Activated T-cell treated with anti-CD3 and anti-CD28 coated beads, Interleukin-2, amount 50 U/mL, for 24 hours (primary cell): ENCODE measurements at places on chromosomes 13 and 19.

DNA sequence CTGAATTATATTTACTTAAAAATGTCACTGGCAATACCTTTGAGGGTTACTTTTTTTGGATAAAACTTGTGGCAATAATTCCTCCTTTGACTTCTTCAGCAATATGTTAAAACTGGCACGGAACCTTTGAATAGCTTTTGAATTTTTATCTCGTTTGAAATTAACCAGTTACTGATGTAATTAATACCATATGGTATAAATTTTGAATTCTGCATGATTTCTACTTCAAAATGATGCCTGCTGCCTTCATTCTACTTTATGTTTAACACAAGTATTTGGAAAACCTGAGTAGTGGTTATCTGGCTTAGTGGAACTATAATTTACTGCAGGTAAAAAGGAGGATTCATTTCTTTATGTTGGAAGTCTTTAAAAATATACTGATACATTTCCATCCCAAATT, 85.3 kb downstream of the LRCH1 start:
- DNase-seq: no peak

DNA sequence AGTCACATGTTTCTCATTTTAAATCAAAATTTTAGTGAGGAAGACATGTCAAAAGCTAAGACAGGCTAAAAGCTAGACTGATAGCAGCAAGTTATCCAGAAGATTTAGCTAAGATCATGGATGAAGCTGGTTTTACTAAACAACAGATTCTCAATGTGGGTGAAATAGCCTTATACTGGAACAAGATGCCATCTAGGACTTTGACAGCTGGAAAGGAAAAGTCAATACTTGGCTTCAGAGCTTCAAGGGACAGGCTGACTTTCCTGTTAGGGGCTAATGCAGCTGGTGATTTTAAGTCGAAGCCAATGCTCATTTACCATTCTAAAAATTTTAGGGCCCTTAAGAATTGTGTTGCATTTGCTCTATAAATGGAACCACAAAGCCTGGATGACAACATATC, 455.3 kb upstream of the SLC10A2 start:
- DNase-seq: no peak

- DNase-seq: peak; percentile 69
Measured at GRCh38 chr13:114067886-114068651, 64.4 kb downstream of the RASA3 start.

- DNase-seq: no peak
Measured at GRCh38 chr13:30526612-30527495, 61.1 kb upstream of the HMGB1 start.

DNA sequence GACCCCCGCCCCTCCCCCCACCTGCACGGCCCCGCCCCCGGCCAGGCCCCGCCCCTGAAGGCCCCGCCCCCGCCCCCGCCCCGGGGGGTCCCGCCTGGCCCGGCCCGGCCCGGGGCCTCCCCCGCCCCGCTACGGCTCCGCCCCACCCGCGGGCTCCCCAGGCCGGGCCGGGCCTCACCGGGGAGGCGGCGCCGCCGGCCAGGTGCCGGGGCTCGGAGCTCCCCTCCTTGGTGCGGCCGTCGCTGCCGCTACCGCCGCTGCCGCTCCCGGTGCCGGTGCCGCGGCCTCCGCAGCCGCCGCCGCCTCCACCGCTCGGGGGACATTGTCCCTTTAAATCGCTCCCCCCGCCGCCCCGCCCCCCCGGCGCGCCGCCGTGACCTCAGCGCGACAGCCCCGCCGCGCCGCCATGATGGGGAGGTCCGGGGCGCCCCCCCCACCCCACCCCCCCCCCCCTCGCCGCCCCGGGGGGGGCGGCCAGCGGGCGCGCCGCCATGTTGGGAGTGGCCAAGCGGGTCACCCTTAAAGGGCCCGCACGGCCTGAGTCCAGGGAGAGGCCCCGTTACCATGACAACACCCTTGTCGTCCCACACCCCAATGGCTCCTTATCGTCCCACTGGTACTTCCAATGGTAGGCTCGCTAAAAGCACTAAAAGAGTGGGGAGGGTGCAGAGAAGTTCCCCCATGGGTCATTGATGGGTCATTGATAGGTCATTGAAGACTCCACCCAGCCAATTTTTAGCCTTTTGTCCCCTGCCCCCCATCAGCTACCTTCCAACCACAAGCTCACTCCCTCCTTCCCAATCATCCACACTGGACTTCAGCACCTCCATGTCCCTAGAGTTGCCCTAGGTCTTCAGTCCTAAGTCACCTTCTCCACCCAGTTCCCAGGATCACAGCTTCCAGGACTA, at the start of gene WIZ:
WIZ (minus strand) TSS at position 337 of the 908 bp plus-strand sequence. CDS start 1,649 bp downstream, outside the sequence.
- peak; percentile 93 for DNase-seq

- DNase-seq: no peak
Measured at GRCh38 chr13:71590654-71591148, 276.3 kb downstream of the DACH1 start.

DNA sequence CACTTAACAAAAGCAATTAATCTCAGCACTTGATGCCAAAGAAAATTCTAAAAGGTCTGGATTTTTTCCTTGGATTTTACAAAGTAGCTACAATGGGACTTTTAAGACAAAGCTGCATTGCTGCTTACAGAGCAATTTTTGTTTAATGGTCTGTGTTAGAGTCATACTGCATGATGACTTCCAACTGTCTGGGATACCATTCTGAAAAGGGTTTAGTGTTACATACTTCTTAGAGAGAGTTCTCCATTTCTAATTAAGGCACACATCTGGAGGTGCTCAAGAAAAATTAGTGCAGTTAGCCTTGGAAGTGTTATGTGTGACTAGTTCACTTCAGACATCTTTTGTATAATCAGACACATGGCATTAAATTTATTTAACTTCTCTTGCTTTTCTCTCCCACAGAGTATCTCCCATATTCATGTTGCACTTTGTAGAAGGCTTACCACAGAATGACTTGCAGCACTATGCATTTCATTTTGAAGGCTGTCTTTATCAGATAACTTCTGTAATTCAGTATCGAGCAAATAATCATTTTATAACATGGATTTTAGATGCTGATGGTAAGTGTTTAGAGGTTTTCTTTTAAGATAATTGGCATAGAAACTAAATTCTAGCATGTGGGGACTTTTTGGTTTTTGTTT, 35.1 kb downstream of the USPL1 start:
- no peak for DNase-seq

DNA sequence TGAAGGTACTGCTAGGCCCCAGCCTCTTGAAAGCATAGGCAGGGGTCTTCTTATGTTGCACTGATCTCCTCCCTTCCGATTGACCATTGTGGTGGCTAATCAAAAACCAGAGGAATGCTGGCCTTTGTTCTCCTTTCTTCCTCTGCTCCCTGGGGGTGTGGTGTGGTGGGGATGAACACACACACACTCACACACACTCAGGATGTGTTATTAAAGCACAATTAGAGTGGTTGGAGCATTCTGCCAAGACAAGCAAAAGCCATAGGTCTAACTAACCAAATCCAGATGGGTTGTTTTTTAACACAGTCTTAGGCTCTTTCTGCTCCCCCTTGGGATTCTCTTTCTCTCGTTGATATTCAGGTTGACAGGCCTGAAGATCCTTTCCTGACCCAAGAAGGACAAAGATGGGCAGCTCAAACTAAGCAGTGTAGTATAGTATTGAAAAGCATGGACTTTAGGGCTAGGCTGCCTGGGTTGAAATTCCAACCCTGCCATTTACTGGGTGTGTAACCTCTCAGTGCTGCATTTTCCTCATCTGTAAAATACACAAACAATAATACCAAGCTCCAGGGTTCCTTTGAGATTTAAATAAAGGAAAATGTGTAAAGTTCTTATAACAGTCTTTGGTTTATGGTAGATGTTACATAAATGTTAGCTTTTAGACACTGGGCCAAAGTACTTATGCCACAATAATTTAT, 25.5 kb upstream of the DGKH start:
- no peak for DNase-seq

- DNase-seq: no peak
Measured at GRCh38 chr13:64525687-64526086, 2704.4 kb downstream of the PCDH9 start.

- DNase-seq: peak; percentile 74
Measured at GRCh38 chr13:26011996-26012821, 39.6 kb downstream of the SHISA2 start.

- DNase-seq: no peak
Measured at GRCh38 chr19:44954278-44954648, 917 bp upstream of the CLPTM1 start.

- DNase-seq: peak; percentile 61
Measured at GRCh38 chr19:45591004-45591637, 6.5 kb upstream of the OPA3 start.

DNA sequence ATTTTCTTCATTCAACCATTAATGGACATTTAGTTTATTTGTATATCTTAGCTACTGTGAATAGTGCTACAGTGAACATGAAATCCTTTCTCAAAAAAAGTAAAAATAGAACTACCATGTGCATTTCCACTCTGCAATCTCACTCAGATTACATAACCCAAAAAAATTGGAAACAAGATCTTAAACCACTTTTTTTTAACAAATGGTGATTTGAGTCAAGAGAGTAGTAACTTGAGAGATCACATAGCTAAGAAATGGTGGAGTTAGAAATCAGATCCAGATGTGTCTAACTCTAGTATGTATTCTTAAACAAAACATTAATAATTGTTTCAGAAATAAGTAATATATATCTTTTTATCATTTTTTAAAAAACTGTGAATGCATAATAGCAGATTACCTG, 318.3 kb upstream of the SGCG start:
- no peak for DNase-seq

DNA sequence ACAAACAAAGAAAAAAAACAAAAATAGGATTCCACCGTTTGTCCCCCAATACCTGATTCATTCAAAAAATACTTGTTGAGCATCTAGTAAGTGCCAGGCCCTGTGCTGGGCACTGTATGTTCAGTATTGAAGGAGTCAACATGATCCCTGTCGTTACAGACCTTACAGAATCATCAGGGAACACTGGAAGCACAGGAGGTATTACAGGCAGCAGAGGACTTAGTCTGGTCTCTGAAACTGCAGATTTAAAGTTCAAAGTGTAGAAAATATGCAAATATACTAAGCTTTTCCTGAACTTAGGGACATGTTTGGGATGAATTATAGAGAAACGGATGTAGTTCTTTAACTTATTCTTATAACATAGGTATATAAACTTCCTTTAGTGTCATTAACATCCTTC, 160.7 kb upstream of the RFC3 start:
- DNase-seq: no peak

GRCh38 chr13:80145171-80145690, 195.7 kb downstream of the SPRY2 start:
- no peak for DNase-seq

DNA sequence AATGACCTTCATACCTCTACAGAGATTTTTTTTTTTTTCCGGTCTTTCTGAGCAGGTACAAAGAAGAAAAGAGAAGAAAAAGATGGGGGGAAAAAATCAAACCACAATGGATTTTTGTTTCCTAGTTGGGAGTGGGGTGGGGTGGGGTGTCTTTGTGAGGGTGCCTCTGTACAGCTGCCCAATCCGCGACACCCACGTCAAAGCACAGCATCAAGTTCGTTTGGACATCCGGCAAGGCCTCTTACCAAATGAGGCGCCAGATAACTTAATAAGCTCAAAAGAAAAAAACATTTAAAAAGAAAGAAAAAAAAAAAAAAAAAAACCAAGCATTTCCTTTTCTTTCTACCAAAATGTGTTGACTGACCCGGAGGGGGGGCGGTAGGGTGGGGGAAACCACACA, 70.3 kb upstream of the NFIC start:
- no peak for DNase-seq

DNA sequence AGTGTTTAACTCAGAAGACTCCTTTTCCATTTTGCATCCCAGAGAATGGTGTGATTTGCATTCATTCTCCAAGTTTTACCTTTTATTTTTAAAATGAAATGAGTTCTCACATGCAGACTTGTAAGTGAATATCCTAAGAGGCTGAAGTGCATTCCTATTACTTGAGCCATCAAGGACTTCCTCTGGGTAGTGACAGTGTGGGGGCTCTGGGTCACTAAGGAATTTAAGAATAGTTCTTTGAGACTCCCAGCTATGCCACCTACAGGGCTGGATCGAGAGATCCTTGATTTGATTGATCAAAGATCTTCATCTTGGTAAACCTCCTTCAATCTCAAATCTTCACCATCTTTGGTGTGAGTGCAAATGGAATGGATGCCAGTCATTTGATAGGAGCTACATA, 36.3 kb upstream of the SLC10A2 start:
- no peak for DNase-seq

- no peak for DNase-seq
Measured at GRCh38 chr13:94315188-94315587, 164.3 kb downstream of the DCT start.

DNA sequence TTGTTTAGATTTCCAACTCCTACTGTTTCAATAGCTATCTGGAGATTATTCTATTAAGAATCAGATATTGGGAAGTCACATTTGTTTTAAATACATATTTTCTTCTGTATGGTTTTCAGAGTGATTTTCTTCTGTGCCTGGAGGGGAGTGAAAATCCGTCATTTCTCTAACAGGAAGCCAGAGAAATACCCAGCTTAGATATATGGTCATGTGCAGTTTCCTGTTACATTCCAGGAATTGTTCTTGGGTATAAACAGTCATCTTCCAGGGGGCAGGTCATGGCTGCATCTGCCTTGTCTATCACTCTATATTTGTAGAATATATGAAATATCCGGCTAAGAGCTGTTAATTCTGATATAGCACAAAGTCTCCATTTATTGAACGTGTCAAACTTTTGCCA, 77.5 kb upstream of the MIR17HG start:
- no peak for DNase-seq

GRCh38 chr13:103803349-103803748, 737.1 kb upstream of the SLC10A2 start:
- DNase-seq: no peak

GRCh38 chr13:24247016-24247415, 62.4 kb upstream of the C1QTNF9 start:
- no peak for DNase-seq

DNA sequence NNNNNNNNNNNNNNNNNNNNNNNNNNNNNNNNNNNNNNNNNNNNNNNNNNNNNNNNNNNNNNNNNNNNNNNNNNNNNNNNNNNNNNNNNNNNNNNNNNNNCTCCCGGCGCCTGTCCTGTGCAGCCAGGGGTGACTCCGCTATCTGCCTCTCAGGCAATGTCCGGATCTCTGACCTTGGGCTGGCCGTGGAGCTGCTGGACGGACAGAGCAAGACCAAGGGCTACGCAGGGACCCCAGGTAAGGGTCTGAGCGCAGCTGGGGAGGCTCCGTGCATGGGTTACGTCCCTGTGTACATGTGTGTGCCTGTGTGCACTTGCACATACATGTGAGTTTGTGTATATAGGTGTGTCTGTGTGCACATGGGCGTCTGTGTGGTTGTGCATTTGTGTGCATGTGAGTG, 36.1 kb upstream of the TMEM255B start:
- DNase-seq: no peak

- no peak for DNase-seq
Measured at GRCh38 chr13:90233933-90234672, 1113.4 kb upstream of the MIR17HG start.

- no peak for DNase-seq
Measured at GRCh38 chr19:39080431-39080830, 3.7 kb upstream of the ACP7 start.
